ENCODE measurements at places on chromosomes 1 and 21.

DNA sequence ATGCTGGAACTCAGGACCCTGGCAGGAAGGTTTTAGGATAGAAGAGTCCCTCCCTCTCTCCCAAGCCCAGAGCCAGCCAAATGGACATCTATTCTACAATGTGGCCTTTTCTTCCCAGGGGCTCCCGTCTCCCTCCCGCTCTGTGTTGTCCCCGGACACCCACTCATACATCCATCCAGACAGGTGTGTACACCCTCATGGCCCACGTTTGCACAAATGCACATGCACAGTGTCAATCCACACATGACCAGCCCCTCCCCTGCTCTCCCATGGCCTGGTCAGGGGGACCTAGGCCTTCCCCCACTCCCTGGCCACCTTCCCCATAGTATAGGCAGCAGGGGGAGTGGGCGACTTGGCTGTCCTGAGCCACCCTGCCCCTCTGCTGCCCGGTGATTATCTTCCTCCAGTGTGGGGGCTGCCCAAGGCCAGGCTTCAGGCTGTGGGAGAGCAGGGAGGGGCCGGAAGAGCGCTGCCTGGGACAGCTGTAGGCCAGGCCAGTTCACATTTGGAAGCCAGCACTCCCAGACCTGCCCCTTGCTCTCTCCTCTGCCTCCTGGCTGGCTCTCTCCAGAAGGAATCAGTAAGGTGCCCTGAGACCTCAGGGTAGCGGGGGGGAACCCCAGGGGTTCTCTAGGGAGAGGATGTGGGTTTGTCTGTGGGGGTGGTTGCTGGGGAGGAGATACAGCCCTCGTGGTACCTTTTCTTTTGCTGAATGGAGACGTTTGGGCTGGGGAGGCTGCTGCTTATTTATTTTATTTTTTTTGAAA, 4.1 kb upstream of the PTPN7 start:
- no peak for DNase-seq

- no peak for DNase-seq
Observed at GRCh38 chr1:87785386-87785785, 456.7 kb downstream of the LMO4 start.

DNA sequence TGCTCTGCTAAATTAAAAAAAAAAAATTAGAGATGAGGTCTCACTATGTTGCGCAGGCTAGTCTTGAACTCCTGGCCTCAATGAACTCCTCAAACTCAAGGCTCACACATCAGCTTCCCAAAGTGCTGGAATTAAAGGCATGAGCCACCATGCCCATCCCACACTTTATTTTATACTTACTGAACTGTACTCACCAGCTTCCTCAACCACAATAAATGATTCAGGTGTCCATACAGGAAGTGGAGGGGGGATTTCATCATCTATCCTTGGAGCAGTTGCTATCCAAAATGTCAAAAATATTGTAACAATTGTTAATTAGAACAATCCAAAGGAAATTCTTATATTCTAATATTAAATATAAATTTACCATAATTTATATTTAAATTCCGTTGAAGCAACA, 22.4 kb upstream of the RSBN1 start:
- DNase-seq = no peak

DNA sequence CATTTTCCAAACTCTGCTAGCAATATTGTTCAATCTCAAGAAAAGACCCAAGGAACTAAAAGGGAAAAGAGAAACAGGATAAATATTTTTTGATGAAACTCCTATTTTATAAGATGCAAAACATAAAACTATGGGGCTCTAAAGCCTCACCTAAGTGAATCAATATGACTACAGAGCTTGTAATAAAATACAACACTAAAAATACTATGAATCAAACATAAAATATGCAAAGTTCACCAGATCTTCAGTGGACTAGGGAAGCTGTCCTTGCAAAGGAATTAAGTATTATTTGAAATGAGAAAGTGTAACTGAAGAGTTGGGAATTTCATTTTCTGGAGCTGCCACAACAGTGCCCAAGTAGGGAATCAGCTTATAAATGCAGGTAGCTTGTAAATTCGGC, 124.5 kb downstream of the CRB1 start:
- DNase-seq = no peak

- no peak for DNase-seq
Observed at GRCh38 chr1:212487774-212488435, 55.2 kb downstream of the NENF start.

DNA sequence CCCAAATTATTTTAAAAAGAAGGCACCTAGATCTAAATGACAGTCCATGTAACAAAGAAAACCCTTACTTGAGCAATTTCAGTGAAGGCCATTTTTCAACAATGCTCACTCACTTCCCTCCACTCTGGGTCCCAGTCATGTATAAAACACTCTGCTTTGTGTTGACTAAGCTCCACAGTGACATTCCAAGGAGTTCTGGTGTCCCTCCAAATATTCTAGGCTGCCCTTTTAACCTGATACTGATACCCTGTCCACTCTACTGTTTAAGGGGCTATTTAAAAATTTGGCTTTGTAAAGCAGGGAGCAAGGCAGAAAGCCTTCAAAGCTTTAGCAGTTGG, 73.6 kb downstream of the GNG12 start:
- no peak for DNase-seq

DNA sequence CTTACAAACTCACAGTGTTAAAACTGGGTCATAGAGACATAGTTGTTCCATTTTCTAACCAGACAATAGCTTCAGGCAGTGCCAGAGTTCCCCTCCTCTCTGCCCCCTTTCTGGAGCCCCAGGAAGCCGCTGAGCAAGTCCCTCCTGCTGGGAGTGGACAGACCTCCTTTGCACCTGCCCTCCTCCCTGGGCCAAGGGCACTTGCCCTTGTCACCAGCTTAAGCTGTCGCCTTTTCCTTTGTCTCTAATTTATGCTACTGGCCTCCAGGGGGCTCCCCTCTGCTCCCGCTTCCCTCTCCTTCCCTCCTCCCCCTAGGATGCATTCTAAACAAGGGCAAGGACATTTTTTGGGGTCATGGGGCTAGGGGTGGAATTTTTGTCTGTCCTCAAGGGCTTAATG, 182.4 kb downstream of the MIS18A start:
- no peak for DNase-seq

DNA sequence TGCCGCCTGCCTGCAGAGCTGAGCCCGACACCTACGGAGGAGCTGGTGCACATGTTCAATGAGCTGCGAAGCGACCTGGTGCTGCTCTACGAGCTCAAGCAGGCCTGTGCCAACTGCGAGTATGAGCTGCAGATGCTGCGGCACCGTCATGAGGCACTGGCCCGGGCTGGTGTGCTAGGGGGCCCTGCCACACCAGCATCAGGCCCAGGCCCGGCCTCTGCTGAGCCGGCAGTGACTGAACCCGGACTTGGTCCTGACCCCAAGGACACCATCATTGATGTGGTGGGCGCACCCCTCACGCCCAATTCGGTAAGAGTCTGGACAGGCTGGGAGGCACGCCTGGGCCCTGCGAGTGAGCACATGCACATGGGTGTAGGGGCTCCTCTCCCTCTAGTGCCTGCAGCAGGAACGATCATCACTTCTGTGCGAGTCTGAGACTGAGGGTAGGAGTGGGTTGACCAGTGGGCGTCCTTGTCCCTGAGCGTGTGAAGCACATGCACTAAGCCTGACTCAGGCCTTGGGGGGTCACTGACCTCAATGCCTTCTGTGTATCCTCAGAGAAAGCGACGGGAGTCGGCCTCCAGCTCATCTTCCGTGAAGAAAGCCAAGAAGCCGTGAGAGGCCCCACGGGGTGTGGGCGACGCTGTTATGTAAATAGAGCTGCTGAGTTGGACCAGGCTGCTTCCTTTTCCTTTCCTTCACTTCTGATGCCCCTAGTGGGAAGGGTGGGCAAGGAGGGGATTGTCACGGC, 6.9 kb downstream of the DMAP1 start:
- no peak for DNase-seq

- no peak for DNase-seq
Observed at GRCh38 chr1:52460694-52461093, 56.3 kb downstream of the PRPF38A start.

- DNase-seq = no peak
Observed at GRCh38 chr1:183654706-183655105, 1.6 kb upstream of the APOBEC4 start.

- DNase-seq = no peak
Observed at GRCh38 chr1:237760951-237761350, 129.8 kb downstream of the ZP4 start.

- DNase-seq = no peak
Observed at GRCh38 chr21:35376406-35377135, 327.5 kb upstream of the RUNX1 start.

- DNase-seq = peak; percentile 6
Observed at GRCh38 chr1:223628233-223629125, 37.0 kb downstream of the CAPN8 start.

- no peak for DNase-seq
Observed at GRCh38 chr1:185328255-185328654, 11.2 kb upstream of the IVNS1ABP start.

DNA sequence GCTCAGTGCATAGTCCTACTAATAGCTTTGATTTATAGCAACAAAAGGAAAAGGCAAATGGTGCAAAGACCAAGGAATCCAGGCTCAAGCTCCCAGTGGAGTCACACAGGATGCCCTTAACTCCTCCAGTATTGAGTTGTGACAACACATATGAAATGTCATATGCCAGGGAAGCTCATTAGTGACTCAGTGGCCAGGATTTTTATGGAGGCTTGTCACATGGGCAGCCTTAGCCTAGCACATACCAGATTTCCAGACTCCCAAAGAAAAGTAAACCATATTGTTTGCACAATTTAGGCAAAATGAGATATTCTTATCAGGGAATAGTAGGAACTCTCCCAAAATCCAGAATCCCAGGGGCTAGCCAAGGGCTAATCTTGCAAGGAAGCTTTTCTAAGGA, 129.2 kb downstream of the MAGI3 start:
- DNase-seq = no peak

GRCh38 chr1:206512851-206513180, 5.5 kb downstream of the RASSF5 start:
- no peak for DNase-seq
